ENCODE measurements at places on chromosomes 3 and 15.

DNA sequence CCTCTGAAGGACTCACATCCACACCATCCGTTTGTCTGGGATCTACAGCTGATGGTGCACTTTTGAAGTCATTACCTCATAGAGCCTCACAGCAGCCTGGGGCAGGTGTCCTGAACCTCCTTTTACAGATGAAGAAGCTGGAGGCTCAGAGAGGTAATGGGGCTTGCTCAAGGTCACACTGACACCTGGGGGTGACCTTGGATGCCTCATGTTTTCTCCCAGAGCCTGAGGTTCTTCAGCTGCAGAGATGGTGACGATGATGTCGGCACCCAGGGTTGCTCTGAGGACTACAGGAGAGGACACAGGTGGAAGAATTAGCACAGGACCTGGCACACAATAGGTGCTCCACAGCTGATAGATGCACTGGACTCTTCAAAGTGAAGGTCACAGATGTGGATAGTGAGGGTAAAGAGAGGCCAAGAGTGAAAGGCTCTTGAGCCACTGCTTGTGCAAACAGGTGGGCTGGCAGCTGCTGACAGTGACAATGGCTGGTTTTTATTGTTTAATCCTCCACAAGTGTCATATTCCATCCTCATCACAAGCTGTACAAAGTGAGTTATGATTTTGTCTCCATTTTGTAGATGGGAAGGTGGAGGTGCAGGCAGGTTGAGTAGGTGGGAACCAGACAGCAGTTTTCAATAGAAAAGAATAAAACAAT is 17.4 kb upstream of the ATP2B2 start:
- no peak for DNase-seq

GRCh38 chr3:20225769-20226168 is 39.8 kb upstream of the SGO1 start:
- DNase-seq = peak; percentile 50

- no peak for DNase-seq
Measured at GRCh38 chr3:49428752-49429080, 408 bp downstream of the NICN1 start.

- DNase-seq = no peak
Measured at GRCh38 chr3:23422517-23422851, 219.4 kb downstream of the UBE2E2 start.

DNA sequence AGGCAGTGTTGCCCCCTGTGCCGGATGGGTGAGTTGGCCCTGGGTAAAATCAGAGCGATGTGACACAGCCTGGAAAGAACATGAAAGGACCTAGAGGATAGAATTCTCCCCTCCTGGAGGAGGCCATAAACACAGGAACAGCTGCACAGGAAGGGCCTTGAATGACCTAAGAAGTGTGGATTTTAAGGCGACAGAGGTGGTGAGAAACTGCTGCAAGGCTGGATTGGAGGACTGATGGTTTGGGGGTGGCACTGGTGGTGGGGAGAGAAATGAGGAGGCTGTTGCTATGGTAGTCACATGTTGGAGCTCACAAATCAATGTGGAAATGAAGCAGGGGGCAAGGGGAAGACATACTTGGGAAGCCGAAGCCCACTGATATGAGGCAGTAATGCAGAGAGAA is 13.8 kb downstream of the XIRP1 start:
- DNase-seq = no peak

- no peak for DNase-seq
Measured at GRCh38 chr3:128395500-128396162, 71.1 kb downstream of the DNAJB8 start.

GRCh38 chr3:183327343-183327742 is 74.3 kb downstream of the B3GNT5 start:
- DNase-seq = no peak

GRCh38 chr3:42042747-42043098 is 48.4 kb upstream of the TRAK1 start:
- no peak for DNase-seq

DNA sequence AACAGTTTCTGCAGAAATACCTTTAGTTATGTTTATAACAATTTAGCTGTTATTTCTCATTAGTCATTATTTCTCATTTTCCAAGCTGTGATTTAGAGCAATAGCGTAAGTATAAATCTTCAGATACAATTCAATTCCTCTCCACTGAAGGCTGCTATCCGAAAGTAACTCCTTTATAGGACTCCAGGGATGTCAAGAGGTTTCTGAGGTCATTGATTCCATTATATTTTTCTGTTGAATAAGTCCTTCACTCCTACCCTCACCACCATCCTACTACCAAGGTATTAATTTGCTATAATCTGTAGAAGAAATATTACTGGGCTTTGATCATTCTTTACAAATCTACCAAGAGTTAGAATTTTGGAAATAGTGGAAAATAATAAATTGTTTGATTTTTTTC is 285.7 kb downstream of the CADM2 start:
- DNase-seq = no peak

- DNase-seq = no peak
Measured at GRCh38 chr3:59531994-59532393, 482.2 kb upstream of the CFAP20DC start.

Measured in NCI-H2081 (cell line).